ENCODE measurements at places on chromosomes 6 and 20.

DNA sequence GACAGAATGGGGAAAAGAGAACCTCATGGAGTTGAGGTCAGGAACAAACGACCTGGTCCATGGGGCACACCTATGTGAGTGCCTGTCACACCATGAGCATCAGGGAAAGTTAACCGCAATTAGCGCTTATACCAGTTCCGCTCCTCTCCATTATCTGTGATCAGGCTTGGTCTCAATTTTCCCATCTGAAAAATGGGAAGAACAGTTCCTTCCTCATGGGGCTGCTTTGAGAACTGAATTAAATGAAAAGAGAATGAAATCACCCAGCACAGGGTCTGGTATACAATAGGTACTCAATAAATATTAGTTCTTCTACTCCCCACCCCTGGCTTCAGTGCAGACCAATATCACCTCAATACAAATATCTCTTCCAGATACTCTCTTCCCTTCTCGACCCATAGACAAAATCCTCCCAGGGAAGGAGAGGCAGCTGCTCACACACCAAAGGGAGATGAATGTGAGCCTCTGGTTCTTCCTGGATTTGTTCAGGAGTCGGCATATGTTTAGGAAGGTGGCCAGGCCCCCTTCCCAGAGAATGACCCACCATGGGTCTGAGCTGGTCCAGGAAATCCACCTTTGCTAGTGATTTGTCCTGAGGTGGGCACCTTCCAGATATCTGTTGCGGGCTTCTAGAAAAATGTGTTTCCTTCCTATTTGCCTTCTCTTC is 2.4 kb upstream of the PTGIS start:
- DNase-seq, result no peak

- DNase-seq, result peak; percentile 97
Measured at GRCh38 chr6:28980852-28981430, 24.2 kb downstream of the ZNF311 start.

DNA sequence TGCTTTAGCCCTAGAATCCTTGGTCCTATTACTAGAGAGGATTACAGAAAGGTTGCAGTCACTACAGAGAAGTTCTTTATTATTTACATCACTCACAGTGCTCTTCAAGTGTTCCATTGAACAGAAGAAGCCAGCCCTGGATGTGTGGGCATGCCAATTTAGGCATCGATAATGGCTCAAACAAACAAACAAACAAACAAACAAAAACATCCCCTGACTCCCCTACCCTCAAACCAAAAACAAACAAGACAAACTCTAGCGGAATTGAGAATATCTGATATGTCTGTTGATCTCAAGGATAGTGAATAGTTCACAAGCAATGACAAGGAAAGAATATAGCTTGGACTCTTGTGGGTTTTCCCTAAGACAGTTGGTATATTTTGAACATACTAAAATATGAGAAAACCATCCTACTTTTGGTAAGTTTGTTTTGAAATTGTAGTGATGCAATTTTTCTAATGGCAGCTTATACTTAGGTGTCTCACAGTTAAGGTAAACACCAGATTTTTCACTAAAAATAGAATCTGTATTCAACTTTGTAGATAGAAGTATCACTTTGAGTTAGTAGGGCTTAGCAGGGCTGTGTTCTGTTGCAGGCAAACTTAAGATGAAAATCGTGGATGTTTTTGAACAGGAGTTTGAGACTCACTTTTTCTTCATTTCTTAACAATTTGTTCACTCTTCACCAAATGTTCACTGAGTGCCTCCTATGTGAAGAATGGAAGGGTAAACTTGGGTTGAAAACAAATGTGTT is 92.8 kb upstream of the FAM184A start:
- no peak for DNase-seq

DNA sequence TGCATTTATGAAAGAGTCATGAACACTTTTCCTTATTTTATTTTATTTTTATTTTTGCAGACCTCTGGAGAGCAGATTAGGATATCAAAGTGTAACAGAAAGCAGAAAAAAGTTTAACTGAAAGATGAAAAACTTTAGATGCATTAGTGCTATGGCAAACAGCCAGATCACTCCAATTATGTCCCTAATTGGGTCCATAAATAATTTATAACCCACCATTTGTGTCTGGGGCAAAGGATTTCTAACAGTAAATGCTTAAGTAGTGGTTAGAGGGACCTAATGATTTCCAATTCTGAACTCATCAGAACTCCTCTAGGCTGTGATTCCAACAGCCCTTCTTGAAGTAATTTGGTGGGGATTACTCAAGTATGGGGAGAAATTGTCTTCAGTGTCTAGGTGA is 93.7 kb upstream of the PROKR2 start:
- DNase-seq, result no peak

GRCh38 chr6:53282234-53282633 is 66.5 kb downstream of the ELOVL5 start:
- no peak for DNase-seq
